Fibroblast of the aortic adventitia (primary cell): ENCODE measurements at places on chromosomes 11 and 22. TPM values are rescaled to one million over a fixed set of nuclear protein-coding genes. Genes with fewer than 3 reads are reported as not detected.

GRCh38 chr11:64654958-64655541 is 64.0 kb downstream of the SLC22A12 start:
- DNase-seq = no peak

DNA sequence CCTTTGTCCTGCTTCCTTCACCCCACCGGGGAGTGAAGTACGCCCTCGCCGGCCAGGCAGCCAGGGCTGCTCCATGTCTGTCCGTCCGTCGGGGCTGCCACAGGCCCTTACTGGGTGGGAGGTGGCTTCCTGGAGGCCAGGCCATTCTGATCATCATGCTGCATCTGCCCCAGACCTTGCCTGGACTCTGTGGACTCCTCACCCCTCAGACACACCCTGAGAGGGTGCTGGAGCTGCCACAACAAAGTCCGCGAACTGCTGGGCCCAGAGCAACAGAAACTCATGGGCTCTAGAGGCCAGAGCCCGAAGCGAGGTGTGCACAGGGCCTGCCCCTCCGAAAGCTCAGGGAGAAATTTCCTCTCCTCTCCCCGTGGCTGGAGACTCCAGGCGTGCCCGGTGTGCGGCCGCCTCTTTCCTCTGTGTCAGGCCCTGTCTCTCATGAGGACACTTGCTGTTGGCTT is 124.2 kb downstream of the KCNQ1OT1 start:
- no peak for DNase-seq

DNA sequence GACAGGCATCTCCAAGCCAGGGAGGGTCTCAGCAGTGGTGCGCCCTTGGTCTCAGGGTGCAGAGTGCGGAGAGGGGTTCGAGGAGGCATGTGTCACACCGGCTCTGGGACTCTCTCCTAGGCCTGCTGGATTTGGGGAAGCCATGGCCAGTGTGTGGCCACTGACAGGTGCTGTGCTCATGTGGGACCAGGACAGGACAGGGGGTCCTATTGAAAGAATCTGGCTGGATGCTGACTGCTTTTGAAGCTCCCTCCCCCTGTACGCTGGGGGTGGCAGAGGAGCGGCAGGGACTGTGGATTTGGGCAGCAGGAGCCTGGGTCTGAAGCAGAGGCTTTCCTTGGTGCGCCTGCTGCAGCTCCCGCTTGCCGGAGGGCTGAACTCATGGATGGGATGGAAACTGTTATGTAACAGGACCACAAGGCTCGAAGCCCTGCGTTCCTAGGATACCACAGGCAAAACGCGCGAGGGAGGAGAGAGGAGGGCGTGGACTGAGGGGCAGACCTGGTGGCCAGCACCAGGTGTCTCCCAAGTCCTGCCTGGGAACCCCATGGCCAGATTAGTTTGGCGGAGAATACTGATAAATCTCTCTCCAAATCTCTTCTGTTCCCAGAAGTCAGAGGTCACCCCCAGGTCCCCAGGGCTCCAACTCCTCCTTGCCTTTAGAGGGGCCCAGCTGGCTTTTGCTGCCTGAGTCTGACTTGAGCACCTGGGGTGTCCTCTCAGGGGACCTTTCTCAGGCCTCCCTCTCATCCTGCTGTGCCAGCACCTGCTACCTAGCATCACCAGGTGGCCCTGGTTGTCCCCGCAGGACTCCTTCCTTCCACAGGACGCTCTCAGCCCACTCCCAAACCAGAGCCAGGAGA is 13.8 kb upstream of the TEF start:
- DNase-seq = peak; percentile 67

- no peak for DNase-seq
Observed at GRCh38 chr11:97905671-97906070, 1115.1 kb upstream of the CNTN5 start.

DNA sequence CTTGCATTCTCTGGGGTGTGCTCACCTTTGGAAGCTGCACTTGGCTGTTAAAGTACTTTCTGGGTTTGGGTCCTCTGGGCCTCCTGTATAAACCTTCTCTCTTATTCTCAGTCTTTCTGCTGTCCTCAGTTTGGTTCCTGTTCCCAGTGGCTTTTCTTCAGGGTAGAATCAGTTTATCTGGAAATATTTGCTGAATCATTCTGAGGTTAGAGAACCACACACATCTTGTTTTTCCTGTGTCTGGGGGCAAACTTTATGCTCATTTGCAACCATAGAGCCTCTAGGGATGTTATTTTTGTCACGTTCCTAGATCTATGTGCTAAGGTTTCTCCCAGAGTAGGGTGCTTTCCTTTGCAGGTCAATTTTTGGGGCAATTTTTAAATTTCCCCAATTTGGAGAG is 224.3 kb upstream of the C11orf87 start:
- peak; percentile 31 for DNase-seq

DNA sequence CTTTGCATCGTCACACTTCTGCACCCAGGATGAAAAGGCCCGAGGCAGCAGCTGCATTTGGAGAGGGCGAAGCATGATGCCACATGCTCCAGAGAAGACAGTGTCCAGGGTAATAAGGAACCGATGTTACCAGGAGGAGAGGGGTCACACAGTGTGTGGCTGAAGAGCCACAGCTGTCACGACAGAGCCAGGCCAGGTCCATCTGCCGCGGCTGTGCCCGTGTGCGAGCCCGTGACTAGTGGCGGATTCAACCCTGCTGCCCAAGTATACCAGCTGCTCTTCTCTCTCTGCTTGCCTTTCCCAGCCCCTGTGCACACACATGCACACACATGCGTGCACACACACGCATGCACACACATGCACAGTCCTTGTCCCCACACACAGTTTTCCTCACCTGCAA is 1432.5 kb downstream of the BRD1 start:
- DNase-seq = no peak

- no peak for DNase-seq
Observed at GRCh38 chr11:109794501-109794900, 298.7 kb upstream of the ZC3H12C start.

GRCh38 chr22:19959587-19960490 is 18.2 kb upstream of the TXNRD2 start:
- DNase-seq = no peak

GRCh38 chr11:134569195-134569594 is 157.2 kb upstream of the B3GAT1 start:
- no peak for DNase-seq

- DNase-seq = peak; percentile 11
Observed at GRCh38 chr22:44608597-44609399, 93.2 kb upstream of the PRR5 start.

DNA sequence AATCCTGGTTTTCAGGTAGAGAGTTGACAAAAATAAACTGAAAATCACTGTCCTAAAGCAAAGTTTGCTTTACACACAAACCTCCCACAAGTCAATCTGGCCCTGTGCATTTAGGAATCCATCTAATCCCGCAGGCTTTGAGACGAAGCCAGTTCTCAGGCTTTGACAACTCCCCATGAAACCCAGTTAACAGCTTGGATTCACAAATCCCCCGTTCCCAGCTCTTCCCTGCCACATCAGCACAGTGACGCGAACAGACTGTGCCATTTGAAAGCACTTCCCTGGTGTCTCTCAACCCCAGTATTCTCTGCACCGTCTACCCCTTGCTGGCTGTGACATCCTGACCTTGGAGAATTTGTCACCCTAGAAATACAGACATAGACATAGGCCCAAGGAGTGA is 117.8 kb downstream of the OPCML start:
- no peak for DNase-seq

- peak; percentile 52 for DNase-seq
Observed at GRCh38 chr11:111935317-111936039, 1.7 kb upstream of the DIXDC1 start.

DNA sequence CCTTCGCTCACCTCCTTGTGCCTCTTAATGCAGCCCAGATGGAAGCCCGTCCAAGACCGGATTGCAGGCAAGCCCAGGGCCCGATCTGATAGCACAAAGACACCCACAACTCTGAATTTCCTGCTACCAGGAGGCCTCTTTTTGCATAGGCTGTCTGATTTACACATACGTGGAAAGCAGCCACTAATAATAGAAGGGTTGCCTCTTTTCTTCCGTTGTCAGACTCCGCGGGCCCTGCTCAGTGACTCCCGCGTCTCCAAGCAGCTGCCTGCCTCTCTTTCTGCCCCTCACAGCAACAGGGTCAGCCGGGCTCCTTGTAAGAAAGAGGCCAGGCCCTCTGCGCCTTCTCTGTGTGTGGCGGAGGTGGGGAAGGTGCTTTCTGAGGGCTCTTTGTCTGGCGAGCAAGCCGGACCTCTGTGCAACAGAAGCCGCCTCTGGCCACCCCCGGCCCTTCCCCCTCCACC is 26.7 kb downstream of the FLI1 start:
- DNase-seq = no peak

DNA sequence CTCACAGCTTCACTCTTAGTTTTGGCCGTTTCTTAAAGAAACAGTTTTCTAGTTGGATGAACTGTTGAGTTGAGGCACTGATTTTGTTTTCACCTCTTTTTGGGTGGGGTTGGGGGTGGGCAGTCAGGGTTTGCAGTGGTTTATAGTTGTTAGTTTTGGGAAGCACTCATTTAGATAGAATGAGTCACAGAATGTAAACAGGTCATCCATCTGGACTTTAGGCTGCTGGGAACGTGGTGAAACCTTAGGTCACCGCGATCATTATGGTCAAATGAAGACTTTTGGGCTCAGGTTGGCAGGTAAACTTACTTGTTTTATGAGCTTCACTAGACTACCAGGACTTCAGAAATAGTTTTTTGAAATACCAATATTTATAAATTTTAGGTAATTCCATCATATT is 48.4 kb downstream of the CSTPP1 start:
- no peak for DNase-seq

GRCh38 chr11:71078482-71078881 is 173.9 kb downstream of the SHANK2 start:
- DNase-seq = no peak

DNA sequence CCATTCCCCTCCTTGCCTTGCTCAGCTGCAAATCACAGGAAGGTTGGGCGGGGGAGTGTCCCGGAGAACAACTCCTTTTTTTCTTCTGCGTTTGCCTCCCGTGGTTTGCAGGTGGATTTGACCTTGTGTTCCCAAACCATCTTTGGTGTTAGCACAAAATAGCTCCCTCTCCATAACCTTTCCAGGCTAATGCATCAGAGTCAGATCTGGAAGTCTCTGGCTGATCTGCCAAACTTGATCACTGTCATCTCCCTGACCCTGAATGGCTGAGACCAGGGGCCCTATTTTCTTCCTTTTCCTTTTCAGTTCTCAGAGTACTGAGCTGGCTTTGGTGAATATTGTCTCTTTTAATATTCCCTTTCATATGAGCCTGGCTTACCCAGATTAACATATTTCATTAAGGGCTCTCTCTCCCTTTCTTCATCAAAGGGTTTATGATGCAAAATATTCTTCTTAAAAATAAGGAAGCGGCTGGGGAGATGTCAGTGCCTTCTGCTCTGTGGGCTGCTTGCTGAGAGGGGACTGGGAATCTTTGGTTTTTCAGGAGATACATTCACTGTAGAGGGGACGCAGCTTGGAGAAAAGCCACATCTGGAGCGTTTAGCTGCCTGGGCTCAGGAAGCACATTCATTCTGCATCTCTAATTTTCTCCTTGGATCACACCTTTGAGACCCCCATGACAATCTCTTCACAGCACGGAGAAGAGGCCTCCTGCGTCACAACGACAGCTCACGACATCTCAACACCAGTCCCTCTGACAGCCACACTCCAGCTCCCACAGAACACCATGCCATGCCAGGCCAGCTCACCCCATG is 148.3 kb downstream of the CEP164 start:
- no peak for DNase-seq

DNA sequence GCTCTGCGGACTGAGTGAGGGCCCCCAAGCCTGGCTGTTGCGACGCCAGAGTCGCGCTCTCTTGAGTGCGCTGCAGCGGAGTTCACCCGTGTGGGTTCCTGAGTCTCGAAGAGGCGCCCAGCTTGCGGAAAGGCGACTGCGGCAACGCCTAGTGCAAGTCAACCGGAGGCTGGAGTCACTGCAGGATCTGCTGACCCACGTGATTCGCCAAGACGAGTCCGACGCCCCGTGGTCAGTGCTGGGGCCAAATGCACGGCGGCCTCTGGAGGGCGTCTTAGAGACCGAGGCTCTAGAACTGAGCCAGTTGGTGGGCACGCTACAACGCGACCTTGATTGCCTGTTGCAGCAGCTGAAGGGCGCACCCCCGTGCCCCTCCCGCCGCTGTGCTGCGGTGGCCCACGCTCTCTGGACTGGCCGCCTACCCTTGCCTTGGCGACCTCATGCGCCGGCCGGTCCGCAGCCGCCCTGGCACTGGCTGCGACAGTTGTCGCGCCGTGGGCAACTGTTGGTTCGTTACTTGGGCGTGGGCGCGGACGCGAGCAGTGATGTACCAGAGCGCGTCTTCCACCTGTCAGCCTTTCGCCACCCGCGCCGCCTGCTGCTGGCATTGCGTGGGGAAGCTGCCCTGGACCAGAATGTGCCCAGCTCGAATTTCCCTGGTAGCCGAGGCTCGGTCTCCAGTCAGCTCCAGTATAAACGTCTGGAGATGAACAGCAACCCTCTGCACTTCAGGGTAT is 32.6 kb downstream of the RRP8 start:
- DNase-seq = no peak

- no peak for DNase-seq
Observed at GRCh38 chr11:79006854-79007253, 432.2 kb upstream of the NARS2 start.

GRCh38 chr22:17237038-17237668 is 17.9 kb upstream of the ADA2 start:
- DNase-seq = no peak

The UBTFL1 gene
- total RNA-seq = not detected in 2 replicates

The IGLL1 gene
- not detected in 2 replicates for total RNA-seq

The ASRGL1 gene
- total RNA-seq = 0.18 and 0.98 TPM in 2 replicates

The SLC22A9 gene
- not detected in 2 replicates for total RNA-seq

The P2RX6 gene
- 0.63 and 5.9 TPM in 2 replicates for total RNA-seq

The UPK3A gene
- not detected in 2 replicates for total RNA-seq

The TMEM191C gene
- total RNA-seq = 0.08 and 0.45 TPM in 2 replicates
